ENCODE measurements at places on chromosomes 11 and 22.

- DNase-seq, result no peak
Measured at GRCh38 chr11:100769617-100770016, 82.5 kb downstream of the ARHGAP42 start.

DNA sequence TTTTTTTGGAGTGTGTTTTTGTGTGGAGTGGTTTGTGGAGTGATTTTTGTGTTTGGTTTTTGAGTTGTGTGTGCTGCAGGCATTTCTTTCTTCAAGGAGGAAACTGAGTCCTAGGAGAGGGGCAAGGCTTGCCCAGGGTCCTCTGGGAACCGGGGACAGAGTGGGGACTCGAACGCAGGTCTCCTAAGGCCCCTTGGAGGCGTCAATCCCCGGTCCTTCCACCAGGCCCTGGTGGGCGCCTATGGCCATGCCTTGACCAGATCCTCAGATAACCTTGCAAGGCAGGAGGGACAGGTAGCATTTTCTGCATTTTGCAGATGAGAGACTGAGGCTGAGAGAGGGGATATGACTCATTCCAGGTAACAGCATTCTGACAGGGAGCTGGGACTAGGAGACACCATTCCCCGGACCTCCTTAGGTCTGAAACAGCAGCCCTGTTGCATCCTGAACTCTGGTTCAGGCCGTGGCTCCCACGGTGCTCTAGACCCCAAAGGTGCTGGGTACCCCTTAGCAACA is 39.1 kb downstream of the MYO7A start:
- DNase-seq, result no peak

- DNase-seq, result no peak
Measured at GRCh38 chr11:72754544-72755155, 2.4 kb upstream of the ARAP1 start.

- no peak for DNase-seq
Measured at GRCh38 chr11:93662175-93662570, 691 bp downstream of the CEP295 start.

DNA sequence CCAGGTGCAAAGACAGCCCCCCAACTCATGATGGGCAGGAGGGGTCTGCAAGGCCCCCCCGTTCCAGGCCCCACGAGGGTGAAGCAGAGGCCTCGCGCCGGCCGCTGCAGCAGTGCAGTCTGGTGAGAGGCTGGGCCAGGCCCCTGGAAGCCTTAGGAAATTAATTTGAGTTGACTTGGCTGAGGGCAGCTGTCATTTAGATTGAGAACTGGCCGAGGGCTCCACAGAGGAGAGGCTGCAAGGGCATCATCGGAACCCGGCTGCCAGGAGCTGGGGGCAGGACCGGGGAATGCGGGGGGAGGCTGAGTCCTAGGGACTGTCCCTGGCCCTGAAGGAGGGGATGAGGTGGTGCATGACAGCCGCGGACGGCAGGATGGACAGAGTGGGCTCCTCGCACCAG is 39.9 kb downstream of the MN1 start:
- DNase-seq, result no peak
